ENCODE measurements at places on chromosomes 5 and 9.

DNA sequence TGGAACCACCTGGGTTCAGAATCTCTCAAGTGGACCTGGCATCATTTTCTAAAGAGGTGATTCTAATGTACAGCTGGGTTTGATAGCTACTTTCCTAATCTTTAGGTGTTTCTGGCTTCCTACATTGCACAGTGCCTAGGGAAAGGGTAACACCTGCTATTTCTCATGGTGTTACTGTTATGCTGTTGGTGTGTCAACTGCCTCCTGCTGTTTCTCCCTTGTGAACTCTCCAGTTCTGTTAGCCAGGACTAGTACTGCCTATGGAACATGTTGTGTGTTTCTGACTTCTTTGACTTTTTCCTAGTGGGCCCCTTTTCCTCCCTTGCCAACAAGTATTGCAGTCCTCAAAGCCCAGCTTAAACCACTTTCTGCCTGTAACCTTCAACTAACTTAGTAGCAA, 5.5 kb downstream of the ARHGEF28 start:
- no peak for DNase-seq

DNA sequence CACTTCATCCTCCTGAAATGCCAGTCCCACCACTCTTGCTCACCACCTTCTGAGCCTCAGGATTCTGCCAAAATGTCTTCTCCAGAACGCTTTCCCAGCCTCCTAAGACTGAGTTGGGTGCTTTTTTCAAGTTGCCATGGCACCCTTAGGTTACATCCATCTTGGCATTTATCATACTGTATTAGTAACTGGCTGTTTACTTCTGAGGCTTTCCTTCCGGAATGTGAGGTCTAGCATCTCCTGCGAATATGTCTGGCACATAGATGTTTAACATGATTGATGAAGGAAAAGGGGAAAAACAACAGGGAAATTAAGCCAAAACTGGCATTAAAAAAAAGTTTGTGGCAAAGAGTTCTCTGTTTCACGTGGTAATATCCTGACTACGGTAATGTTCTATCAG, 24.9 kb downstream of the RNF130 start:
- no peak for DNase-seq

DNA sequence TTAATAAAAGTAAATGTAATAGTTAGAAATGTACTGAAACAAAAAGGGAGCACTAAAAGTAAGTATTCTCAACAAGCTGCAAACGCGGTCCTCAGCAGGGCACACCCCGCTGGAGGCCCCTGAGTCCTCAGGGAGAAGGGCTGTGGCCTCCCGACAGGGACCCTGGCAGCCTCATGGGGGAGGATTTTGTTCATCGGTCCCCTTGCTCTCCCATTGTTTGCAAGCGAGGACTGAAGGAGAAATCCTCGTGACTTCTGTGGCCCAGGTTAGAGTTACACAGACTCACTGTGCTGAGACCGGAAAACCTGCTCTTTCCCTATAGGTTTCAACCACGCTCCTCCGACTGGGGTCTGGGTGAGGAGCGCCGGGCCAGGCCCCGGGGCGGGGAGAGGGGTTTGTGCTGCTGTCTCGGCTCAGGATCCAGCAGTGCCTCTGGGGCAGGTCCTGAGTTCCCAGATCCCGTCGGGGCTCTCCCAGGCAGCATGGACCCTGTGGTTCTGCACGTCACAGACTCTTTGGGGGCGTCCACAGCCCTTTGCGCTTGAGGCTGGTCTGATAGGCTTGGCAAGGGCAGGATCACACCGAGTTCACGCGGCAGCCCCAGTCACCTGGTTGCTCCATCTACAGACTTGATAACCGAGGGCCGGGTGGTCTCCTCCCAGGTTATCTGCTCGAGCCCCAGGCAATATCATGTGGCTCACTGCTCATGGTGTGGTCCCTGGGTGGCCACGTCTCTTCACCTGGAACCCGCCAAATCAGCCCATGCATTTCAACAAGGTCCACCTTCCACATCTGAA, 38.8 kb downstream of the MRPL36 start:
- DNase-seq, result no peak

DNA sequence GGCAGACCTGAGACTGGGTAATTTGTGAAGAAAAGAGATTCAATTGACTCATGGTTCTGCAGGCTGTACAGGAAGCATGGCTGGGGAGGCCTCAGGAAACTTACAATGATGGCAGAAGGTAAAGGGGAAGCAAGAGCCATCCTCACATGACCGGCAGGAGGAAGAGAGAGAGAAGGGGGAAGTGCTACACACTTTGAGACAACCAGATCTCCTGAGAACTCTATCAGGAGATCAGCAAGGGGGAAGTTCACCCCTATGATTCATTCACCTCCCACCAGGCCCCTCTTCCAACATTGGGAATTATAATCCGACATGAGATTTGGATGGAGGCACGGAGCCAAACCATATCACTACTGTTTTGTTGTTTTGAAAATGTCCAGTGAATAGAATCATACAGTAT, 110.2 kb downstream of the DAPK1 start:
- no peak for DNase-seq

DNA sequence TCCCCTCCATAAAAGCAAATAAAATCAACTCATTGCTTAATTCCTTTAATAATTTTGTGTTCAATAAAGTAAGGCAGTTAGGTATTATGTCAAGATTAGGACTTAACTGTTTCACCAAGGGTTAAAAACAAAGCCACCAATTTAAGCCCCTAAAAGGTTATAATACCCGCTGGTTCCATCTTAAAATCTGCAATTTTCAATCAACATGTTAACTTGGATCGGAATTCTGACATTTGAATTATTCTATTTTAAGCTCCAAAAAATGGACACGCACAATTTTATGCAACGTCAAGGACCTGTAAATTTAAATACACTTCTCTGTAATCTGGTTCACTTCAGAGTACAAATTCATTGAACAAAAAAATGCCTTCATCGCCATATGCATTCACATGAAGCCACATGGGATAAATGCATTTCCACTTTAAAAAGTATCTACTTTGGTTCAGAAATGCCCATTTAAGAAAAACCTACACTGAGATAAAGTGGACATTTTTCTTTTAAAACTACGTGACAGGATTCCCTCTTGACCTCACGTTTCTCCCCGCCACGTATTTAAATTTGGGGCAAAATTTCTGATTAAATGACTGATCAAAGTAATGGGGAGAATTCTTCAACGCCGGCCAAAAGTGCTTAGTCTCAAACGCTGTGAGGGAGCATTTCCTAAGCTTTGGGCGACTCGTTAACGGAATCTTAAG, 721 bp downstream of the GIN1 start:
- DNase-seq, result no peak

GRCh38 chr5:1725641-1726468, 73.8 kb downstream of the MRPL36 start:
- no peak for DNase-seq

DNA sequence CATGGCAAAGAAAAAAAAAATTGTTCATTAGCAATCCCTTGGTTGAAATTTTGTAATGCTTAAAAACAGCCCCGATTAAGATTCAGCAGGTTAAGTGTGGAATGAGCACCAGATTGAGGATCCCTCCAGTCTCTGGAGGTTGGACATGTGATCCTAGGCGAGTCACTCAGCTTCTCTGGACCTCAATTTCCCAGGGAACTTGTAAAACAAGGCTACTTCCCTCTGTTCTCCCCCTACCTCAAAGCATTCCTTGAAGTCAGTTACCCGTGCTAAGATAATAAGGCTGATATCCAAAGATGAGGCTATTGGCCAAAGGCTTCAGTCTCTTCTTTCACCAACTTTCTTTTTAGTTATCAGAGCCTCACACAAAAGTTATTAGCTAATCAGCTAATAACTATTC, 2.9 kb downstream of the KLHL3 start:
- no peak for DNase-seq

- DNase-seq, result peak; percentile 44
Measured at GRCh38 chr5:119743927-119744326, 114.6 kb downstream of the FAM170A start.

DNA sequence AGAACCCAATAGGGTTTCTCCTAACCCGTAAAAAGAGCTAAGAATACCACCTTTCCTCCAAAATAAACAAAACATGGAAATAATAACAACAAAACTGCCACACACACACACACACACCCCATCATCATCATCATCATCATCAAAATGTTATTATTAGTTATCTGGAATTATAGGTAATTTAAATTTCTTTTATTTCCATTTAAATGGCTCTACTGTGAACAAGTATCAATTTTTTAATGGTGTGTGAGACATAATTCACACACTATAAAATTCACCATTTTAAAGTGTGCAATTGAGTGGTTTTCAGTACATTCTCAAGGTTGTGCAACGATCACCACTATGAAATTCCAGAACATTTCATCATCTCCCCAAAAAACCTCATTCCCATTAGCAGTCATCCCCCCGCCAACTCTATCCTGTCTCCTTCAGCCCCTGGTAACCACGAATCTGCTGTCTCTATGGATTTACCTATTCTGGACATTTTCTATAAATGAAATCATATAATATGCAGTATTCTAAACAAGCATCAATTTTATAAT, 172.7 kb downstream of the ROR2 start:
- DNase-seq, result no peak

DNA sequence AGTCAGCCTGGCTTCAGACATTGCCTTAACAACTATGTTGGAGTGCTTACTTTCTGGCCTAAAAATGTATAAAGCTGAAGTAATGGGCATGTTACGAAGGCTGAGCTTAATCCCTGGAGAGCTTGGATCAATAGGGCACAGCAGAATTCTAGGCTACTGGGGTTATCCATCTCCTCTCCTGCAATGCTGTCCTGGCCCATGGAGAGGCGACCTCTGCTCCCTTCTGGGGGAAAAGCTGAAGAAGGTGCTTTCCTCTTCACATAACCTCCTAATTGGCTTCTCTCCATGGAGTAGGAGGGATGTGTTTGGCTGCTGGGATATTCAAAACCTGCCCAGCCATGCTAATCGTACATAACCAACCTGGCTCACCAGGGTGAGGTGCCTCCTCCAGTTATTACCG, 403.5 kb downstream of the DMRT2 start:
- no peak for DNase-seq

DNA sequence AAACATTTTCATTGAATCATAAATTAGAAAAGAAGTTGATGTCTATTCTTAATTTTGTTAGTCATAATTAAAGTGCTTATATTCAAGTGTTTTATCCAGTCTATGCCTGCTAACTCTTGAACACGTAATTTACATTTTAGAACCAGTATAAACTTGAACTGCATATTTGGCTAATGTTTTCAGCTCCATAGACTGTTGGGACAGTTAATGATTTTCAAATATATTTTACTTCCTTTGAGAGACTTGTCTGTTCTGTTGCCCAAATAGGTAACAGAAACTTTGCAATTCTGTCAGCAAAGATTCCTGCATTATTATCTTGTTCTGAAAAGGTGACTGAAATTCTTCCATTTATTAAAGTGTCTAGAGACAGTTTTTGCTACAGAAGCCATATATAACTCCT, 7.8 kb downstream of the ITGA2 start:
- no peak for DNase-seq

DNA sequence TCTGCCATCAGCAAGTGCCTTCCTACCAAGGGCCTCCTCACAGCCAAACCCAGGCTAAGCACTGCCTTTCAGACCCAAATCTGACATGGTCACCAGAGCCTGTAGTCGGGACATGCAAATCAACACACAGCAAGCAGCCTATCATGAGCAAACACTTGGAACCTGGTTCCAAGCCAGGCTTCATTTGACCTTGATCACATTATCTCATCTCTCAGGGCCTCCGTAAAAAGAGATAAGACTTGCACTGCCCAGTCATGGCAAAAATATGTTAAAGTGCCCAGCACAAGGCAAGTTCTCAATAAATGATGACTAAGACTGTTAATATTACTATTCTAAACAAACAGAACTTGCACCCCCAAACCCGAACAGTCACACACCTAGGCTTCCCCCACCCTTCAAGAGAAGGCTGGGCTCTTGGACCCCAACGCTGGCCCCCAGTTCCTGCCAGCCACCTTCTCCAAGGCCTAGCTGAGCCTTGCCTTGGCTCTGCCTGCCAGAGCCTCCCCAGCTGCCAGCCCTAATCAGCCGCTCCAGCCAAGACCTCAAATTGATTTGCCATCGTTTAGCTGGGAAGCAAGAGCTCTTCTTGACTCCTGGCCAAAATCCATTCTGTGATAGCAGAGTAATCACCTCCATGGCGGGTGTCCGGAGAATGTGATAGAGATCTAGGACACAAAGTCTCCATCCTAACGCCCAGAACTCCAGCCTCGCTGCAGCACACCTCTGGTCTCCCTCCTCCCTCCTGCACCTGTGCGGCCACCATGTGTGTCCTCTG, 18.7 kb downstream of the CPLX2 start:
- DNase-seq, result peak; percentile 77

- DNase-seq, result no peak
Measured at GRCh38 chr9:127612939-127613582, 984 bp downstream of the STXBP1 start.

GRCh38 chr5:148214665-148215185, 11.9 kb downstream of the SPINK6 start:
- no peak for DNase-seq

GRCh38 chr5:82521431-82522051, 243.4 kb upstream of the RPS23 start:
- no peak for DNase-seq

DNA sequence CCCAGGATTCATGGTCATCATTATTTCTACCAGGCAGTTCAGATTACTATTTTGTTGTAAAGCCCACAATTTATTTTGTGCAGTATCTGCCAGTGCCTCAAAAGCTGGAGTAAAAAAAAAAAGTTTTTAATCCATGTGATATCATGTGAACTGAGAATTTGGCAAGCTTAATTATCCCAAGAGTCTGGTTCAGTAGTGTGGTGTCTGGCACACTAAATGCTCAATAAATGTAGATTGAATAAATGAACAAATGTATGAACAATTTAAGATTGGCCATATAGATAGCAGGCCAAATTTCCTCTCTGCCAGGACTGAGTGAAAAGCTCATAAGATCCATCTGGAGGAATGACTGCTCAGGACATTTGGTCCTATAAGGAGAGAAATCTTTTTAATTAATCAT, 533.0 kb downstream of the TLE1 start:
- DNase-seq, result no peak

DNA sequence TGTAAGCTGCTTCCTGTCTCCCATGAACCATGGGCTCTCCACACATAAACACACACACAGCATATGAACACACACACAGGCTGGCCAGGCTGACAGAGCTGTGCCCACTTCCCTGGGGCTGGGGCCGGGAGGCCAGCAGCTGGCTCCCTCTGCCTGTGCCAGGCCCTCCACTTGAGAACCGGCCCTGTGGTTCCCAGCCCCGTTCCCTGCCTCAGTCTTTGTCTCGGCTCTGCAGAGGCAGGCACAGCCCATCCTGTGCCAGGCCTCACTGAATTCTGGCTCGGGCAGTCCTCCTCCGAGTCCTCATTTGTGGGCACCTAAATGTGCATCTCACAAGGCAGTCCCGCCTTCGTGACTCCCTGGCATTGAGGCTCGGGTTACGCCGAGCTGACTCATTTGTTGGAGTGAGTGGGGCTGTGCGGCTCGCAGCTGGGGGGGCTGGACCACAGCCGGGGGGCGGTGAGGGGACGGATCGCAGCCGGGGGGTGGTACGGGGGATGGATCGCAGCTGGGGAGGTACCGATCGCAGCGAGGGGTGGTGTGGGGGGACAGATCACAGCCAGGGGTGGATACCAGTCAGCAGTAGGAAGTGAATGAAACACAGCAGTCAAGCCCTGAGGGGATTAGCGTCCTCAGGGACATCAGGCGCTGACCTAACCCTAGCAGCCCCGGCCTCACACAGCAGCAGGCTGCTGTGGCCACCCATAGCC, 72.3 kb downstream of the PSMB7 start:
- DNase-seq, result peak; percentile 63
